Pons (tissue), 1 donor: ENCODE measurements at places on chromosomes 5 and 9.
A peak's percentile ranks its signal among the peaks of the same experiment; 100 is the strongest.

GRCh38 chr5:168039566-168040248, 251.7 kb upstream of the WWC1 start:
- DNase-seq, result no peak

- DNase-seq, result no peak
Observed at GRCh38 chr9:23768861-23769260, 57.2 kb downstream of the ELAVL2 start.

- DNase-seq, result peak; percentile 49
Observed at GRCh38 chr9:76585487-76586389, 126.8 kb downstream of the GCNT1 start.

DNA sequence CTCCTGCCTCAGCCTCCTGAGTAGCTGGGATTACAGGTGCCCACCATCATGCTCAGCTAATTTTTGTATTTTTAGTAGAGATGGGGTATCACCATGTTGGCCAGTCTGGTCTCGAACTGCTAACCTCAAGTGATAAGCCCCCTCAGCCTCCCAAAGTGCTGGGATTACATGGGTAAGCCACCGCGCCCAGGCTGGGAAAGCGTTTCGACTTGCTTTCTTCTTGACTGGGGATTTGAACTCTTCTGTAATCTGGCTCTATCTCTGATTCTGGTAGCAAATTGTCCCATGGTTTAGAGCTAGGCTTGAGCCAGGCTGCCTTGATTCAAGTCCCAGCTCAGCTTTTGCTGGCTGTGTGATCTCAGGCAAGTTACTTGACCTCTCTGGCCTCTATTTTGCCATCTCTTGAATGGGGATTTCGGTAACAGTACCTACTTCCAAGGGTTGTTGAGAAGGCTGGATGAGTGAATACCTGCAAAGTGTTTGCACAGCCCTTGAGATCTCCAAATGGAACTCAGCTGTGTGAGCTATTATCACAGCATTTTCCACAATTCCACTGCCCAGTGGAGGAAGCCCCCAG, 20.5 kb upstream of the MVB12B start:
- DNase-seq, result no peak

GRCh38 chr5:140402258-140403074, 833 bp downstream of the ANKHD1 start:
- DNase-seq, result peak; percentile 48

DNA sequence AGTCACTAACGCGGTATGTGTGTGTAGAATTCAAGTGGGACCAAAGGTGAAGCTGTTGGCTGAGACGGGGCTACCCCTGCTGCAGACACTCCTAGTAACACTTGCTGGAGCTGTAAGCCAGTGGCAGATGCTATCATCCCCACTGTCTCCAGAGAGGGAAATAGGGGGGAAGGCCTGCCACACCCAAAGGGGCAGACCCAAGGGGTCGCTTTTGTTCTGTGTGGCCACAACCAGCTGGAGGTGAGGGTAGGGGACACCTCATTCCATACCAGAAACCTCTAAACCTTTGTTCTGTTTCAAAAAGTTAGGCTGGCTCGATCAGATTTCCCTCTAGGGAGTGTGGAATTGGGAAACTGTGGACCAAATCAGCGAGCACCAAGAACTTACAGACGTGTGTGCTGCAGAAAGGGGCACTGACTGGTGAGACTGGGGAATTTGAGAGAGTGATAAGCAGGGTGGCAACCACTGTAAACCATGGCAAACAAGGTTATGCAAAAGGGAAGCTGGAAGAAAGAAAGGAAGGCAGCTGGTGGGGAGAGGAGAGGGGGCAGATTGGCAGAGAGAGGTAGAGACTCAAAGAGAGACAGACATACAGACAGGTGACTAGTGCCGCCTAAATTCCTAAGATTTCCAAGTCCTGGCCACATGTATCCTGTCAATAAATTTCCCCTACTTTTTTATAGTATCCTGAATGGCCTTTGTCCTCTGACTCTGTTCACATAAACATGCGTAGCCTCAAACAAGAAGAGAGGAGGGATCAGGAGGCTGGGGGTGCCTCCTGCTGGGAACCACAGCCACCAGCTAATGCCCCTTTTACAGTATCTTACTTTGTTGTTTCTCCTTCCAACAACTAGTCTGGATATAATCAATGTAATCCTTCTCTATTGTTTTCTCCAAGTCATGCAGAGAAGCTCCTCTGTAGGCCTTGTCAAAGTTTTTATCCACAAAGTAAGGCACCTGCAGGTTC, 15.6 kb upstream of the SPATA24 start:
- DNase-seq, result no peak

DNA sequence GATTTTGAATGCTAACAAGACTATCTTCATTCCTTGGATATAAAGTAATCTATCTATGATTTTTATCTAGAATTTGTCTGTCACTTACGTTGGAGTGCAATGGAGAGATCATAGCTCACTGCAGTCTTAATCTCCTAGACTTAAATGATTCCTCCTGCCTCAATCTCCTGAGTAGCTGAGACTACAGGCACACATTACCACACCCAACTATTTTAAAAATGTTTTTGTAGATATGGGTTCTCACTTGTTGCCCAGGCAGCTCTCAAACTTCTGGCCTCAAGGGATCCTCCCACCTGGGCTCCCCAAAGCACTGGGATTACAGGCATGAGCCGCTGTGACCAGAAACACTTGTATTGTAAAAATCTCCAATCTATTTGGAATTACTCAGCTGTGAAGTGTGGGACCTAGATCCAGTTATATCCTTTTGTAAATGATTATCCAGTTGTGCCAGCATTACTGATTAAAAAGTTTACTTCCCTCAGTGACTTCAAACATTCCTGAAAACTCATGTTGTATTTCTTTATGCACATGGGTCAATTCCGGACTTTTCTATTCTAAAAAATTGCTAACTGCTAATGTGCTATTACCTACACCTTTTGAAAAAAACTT, 1793.8 kb upstream of the WWC1 start:
- no peak for DNase-seq

GRCh38 chr9:125608489-125609224, 98.4 kb downstream of the MAPKAP1 start:
- DNase-seq, result no peak

GRCh38 chr9:2257248-2257929, 242.2 kb downstream of the SMARCA2 start:
- DNase-seq, result no peak

- DNase-seq, result no peak
Observed at GRCh38 chr5:108061941-108062340, 320.0 kb downstream of the FBXL17 start.

DNA sequence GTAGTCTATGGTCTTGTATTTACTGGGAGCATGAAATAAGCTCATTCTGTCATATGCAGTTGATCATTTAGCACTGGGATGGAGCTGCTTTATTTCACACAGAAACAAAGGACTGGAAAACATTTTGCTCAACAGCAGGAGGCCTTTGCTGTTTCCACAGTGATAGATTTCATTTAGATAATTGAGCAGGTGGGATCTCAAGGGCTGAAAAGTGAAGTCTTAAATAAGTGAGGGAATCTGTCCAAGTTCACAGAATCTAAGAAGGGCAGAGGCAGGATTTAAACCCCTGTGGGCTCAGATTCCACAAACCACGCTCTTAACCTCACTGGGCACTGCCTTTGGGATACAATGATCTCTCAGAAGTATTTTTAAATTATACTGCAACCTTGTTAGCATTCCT, 47.8 kb downstream of the PRLR start:
- DNase-seq, result no peak

DNA sequence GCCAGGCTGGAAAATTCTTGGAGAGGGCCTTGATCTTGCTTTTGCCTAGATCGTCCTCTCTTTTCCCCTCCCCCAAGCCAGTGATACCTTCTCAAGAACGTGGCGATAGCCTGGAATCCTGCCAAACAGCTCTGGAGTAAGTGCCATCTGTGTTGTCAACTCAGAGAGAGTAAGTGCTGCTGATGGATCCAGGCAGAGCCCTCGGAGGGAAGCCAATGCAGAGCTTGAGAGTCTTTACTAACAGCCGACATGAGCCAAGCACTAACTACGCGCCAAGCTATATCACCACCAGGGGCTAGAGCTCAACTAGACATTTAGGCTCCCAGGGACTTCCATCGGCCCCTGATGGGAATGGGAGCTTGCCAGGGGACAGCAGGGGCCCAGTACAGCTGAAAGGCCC, 17.6 kb downstream of the RAPGEF1 start:
- no peak for DNase-seq

- no peak for DNase-seq
Observed at GRCh38 chr5:154214371-154215106, 24.0 kb downstream of the GALNT10 start.

DNA sequence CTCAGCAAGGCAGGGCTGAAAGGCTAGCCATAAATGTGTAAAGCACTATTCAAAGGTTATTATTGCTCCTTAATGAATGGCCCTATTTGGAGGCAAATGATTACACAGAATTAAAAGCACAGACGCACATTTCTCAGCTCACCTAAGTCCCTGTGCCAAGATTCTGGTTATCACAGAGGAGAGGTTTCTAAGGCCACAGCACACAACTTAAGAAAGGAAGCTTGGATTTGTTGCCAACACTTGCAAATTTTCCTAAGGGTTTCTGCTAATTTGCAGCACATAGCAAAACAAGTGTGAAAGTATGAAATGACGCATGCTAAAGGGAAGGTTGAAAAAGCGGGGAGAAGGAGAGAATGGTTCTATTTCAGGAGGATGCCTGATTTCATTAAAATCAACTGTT, 834.1 kb upstream of the C9orf72 start:
- no peak for DNase-seq

GRCh38 chr5:7876867-7877266, 7.9 kb downstream of the MTRR start:
- DNase-seq, result no peak
